ENCODE measurements at places on chromosomes 1 and 21.
A peak's percentile ranks its signal among the peaks of the same experiment; 100 is the strongest.

DNA sequence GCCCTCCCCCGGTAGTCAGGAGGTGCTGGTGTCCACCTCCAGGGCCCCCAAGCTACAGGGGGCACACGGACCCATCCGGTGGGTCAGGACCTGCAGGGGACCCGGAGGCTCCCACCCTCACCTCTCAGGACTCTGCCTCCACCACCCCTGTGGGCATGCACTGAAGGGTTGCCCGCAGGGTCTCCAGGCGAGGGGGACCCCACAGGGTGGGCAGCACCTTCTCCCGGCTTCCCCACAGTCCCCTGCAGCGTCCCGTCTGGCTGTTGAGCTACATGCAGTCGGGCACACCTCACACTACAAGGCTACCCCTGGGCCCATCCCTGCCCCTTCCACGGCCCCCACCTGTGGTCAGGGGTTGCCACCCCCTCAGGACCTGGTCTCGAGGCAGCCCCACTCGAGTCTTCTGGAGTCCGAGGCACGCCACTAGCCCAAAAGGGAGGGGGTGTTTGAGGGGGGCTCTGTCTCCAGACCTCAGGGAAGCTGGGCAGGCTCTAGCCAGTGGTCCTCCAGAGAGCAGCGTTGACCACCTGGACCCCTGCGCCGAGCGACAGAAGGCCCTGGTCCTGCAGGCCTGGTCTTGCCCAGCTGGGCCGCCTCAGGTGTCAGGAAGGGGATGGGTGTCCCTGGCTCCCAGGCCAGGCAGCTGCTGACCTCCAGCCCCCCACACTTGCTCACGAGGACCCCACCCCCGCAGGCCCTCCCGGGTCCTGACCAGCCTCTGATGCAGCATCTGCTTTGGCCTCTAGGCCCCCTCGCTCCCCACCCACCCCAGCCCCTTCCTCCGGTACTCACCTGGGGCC, 9.6 kb downstream of the PARS2 start:
- no peak for DNase-seq

- DNase-seq: no peak
Observed at GRCh38 chr1:9213956-9214355, 20.6 kb upstream of the H6PD start.

GRCh38 chr21:39182016-39182415, 1.2 kb downstream of the PSMG1 start:
- peak; percentile 20 for DNase-seq

GRCh38 chr1:99849413-99849743, 783 bp upstream of the AGL start:
- DNase-seq: peak; percentile 40

GRCh38 chr1:234111458-234112142, 207.1 kb downstream of the SLC35F3 start:
- DNase-seq: no peak
